ENCODE measurements at places on chromosomes 1 and 21.

DNA sequence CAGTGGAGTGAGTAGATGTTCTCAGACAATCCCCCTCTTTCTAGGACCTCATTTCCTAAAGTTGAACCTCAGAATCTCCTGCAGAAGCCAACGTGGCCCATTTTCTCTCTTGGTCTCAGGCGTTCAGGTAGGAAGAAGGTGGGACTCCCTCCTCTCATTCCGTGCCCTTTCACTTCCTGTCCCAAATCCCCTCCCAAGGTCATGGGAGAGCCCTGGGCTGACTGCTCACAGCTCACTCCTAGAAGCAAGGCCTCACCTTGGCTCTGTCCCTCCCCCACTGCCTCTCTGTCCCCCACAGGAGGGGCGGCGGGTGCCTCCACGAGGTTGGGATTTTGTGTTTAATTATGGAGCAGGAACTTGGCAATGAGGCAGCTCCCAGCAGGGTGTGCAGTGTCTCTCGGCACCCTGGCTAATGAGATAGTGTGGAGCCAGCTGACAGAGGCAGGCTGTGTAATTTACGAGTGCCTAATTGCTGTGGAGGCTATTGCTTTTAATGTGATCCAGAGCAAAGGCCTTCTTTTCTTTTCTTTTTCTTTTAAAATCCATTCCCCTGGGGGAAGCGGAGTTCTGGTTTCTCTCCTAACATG lies 9.1 kb upstream of the CDK18 start:
- DNase-seq = no peak

DNA sequence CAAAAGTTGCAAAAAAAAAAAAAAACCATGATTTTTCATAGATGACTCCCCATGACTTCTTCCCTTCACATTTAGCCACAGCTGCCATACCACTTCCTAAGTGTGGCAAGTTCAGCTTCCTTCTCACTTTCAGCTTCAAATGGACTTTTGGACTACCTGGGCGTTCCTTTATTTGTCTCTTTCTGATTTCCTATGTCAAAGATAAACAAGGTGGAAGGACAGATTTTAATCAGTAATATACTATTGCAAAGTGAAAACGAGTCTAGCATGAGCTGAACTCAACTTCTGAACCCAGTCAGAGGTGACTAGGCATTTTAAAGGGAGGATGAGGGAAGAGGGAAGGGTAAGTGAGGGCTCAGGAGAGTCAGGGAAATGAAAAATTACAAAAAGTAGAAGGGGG lies 14.4 kb upstream of the SCCPDH start:
- DNase-seq = no peak

DNA sequence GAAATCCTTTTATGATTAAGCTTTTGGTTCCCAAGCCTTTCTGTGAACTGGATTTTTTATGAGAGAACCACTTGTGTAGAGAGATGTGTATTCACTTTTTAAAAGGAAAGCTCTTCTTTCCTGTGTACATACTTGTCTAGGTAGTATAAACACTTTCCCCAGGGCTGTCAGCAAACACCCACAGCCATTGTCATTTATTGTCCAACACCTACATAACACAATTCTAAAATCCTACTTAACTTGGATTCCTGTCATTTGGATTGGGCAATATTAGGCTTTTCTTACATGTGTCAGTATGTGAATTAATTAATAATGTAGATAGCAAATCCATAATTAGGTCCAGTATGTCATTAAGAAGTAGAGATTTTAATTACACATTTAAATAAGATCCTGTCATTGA lies 12.3 kb downstream of the DDX20 start:
- DNase-seq = no peak

GRCh38 chr1:3258386-3259003 lies 189.5 kb downstream of the PRDM16 start:
- DNase-seq = no peak

- no peak for DNase-seq
Measured at GRCh38 chr1:166490437-166490991, 323.7 kb upstream of the FAM78B start.

- DNase-seq = no peak
Measured at GRCh38 chr1:110186558-110186957, 23.6 kb upstream of the KCNC4 start.

- DNase-seq = no peak
Measured at GRCh38 chr1:87885278-87886025, 556.8 kb downstream of the LMO4 start.

DNA sequence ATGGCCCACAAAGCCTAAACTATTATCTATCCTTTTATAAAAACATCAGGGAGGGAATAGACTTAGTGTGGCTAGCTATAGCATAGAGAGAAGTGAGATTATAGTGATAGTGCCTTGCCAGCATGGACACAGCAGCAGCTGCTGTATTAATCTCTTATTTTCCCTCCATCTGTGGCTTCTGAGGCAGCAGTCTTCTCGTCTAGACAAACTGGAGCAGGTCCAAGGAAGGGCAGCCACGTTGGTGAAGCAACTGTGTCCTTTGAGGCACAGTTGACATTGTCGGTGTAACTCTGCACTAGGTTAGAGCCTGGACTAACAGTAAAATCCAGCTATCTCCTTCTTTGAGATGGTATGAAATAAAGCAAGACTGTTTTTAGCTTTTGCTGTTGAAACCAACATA lies 131.3 kb downstream of the CACHD1 start:
- no peak for DNase-seq

- no peak for DNase-seq
Measured at GRCh38 chr1:229094476-229095311, 176.2 kb upstream of the RAB4A start.

- no peak for DNase-seq
Measured at GRCh38 chr1:94205639-94206038, 31.7 kb downstream of the ARHGAP29 start.

- DNase-seq = no peak
Measured at GRCh38 chr1:193769651-193770050, 583.2 kb upstream of the B3GALT2 start.

DNA sequence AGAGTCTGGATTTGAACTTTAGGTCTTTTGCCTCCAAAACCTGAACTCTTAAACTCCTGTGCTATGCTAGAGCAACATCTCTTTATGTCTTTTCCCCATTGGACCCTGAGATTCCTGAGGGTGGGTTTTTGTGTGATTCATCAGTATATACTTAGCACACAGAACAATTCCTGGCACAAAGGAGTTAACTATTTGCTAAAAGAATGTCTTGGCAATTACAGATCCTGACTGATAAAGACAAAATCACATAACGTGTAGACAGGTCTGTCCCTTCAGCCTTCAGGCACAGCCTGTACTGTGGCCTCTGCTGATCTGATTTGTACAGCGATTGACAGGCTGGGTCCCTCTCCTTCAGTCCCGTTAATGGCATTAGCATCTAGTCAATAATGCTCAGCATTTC lies 162.4 kb upstream of the BEND5 start:
- DNase-seq = no peak

DNA sequence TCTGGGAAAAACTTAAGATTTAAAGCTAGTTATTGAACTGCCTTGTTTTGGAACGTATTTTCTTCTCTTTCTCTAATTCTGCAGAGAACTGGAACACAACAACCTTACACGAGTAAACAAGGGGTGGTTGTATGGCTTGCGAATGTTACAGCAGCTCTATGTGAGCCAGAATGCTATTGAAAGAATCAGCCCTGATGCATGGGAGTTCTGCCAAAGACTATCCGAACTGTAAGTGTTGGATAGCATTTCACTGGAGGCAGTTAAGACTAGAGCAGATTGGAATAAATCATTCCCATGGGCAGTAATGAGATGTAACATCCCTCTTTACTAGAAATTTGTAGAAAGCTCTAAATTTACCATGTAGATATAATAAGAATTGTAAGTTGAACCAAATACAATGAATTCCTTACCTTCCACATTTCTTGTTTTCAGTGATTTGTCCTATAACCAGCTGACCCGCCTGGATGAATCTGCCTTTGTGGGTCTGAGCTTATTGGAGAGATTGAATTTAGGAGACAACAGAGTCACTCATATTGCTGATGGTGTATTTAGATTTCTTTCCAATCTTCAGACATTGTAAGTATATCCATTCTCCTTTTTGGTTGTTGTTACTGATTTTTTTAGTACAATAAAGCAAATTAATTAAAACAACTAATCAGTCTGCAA lies 22.9 kb downstream of the LRIG2 start:
- DNase-seq = peak; percentile 12

DNA sequence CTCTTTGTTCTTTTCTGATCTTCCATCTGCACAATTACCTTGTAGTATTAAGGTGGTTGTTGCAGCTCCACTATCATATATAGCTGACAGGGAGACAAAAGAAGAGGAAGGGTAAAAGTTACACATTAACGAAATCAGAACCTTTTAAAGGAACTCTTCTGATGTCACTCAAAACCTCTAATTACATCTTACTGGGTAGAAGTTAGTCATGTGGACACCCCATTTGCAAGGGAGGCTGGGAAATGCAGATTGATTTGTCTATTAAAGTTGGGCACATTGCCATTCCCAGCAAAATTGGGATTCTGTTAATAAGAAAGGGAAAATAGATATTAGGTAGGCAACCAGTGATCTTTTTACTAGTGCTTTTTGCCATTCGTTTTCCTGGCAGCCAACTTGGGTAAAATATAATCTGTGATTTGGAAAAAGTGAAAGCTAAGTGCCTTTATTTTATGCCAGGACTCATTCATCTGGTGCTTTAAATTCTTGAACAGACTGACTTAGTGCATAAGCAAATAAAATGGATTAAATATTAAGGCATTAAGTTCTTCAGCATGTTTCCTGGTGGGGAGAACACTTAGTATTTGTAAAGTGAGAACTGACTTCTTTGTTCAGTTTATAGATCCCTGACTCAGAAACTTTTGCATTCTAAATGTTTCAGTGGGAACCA lies 71.3 kb downstream of the DNM3 start:
- DNase-seq = no peak

DNA sequence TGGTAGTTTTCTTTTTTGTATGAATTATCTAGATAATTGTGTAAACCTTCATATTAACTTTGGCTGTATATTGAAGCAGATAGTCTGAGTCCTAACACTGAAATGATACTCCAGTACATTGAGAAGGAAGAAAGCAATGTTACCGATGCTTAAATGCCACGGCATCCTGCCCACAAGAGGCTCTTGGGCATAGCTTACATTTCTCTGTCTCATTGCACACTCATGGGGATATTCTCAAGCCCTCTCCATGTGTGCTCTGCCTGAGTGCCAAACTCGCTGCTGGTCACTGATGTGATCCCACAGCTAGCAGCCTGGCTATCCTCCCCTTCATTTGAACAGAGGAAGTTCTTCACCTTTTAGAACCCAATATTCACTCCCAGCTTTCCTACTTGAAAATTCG lies 179.4 kb downstream of the TGFB2 start:
- no peak for DNase-seq

DNA sequence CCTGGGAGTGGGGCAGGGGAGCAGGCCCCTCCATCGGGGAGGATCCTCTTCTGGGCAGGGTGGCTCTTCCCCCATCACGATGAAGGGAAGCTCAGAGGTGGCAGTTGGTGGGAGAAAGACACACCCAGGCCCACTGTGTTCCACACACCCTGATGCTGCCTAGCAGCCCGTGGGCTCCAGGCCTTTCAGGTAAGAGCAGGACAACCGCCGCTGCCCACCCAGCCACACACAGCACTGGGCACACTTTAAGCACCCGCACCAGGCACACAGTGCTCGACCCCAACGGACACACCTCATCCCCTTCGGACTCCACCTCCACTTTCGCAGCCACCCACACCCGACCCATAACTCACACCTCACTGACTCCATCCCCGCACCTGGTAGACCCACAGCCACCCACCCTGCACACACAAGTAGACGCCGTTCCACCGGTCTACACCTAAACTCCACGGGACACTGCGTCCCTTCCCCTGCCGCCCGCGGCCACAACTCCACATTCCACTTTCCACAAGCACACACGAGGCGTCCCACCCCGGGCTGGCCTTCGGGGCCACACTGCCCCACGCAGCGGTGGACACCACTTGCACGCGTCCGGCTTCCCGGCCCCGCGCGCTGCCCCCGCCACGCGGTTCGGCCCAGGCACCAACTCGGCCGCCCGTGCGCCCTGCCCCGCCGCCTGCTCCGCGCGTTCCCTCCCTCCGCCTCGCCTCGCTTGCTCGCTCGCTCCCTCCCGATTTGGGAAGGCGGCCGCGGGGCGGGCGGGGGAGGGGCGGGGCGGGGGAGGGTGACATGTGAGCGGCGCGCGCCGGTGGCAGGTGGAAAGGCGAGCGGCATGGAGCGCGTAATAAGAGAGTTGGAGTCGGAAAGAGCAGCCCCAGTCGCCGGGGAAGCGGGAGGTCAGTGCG lies at the start of gene KCNQ4:
KCNQ4 (plus strand) TSS at position 787 of the 905 bp plus-strand sequence. CDS start 307 bp downstream, outside the sequence.
- DNase-seq = no peak

DNA sequence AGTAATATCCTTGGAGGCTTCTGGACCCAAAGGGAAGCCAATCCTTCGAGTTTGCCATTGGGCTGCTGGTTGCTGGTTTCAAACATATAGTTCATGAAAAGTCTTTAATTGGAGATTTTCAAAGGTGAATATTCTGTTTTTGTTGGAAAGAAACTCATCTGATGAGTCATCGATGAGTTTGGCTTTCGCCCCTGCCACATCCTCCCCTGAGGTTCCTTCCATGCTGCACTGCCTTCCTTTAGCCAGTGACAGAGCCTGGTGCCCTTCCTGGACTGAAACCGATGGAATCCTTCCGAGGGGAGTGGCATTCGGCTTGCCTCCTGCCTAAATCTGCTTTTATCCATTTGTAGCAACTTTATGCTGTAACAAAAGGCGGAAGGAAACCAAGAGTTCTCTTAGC lies 550.0 kb downstream of the KIF26B start:
- no peak for DNase-seq

GRCh38 chr1:238176441-238176840 lies 285.7 kb upstream of the ZP4 start:
- DNase-seq = no peak

DNA sequence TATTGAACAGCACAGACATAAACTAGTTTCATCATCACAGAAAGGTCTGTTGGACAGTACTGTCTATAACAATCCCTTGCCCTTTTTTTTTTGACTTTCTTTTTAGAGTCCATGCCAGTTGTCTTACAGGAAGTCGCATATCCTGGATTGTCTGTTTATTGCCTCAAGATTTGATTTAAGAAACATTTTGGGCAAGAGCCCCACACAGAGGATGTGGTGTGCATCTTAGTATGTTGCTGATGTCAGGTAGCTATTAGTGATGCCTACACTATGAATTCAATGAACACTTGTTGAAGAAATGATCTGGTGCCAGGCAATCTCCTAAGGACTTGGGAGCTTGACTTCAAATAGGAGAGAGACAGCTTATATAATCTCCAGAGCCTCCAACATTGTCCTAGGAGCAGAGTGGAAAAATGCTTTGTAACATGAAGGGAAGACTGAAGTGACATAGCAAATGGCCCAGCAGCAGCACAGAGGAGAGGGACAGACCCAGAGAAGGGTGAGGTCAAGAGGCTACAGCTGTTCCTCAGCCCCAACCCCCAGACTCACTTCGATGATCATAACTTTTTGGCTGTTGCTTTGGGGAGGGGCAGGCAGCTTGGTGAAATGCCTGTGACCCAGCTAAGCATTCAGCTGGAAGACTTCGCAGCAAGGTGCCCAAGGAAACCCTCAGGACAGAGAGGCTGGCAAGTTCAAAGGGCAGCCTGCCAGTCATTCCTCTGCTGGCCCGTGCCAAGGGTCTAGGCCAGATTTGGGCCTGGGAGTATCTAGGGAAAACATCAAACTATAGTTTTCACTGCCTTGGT lies 7.5 kb upstream of the RAB29 start:
- DNase-seq = no peak

- no peak for DNase-seq
Measured at GRCh38 chr1:184021728-184022127, 15.8 kb downstream of the COLGALT2 start.

Data from C1 segment of cervical spinal cord (tissue), 14 donors.